Vagina (tissue), 2 donors: ENCODE measurements at places on chromosomes 4 and X.

GRCh38 chr4:180164799-180165198 is 2078.4 kb upstream of the TENM3 start:
- no peaks in the 10 kb centered on the region for H3K36me3 ChIP-seq
- no peaks in the 10 kb centered on the region for H3K4me1 ChIP-seq
- H3K4me3 ChIP-seq = no peak overlapping the region
- DNase-seq = no peak
- H3K27ac ChIP-seq = no peak overlapping the region

GRCh38 chrX:16914058-16914457 is 32.4 kb upstream of the REPS2 start:
- no peak for DNase-seq
- H3K27me3 ChIP-seq = no peaks in the 10 kb centered on the region
- no peaks in the 10 kb centered on the region for H3K36me3 ChIP-seq
- H3K4me3 ChIP-seq = no peak overlapping the region
- H3K27ac ChIP-seq = no peak overlapping the region

- no peaks in the 10 kb centered on the region for H3K36me3 ChIP-seq
- H3K4me3 ChIP-seq = no peak overlapping the region
- DNase-seq = no peak
- no peaks in the 10 kb centered on the region for H3K27me3 ChIP-seq
- no peak overlapping the region for H3K27ac ChIP-seq
- H3K4me1 ChIP-seq = no peaks in the 10 kb centered on the region
Observed at GRCh38 chrX:96424007-96424406, 260.6 kb upstream of the DIAPH2 start.

GRCh38 chrX:151806967-151807540 is 72.5 kb downstream of the CNGA2 start:
- no peaks in the 10 kb centered on the region for H3K4me1 ChIP-seq
- H3K27me3 ChIP-seq = no peaks in the 10 kb centered on the region
- H3K27ac ChIP-seq = no peak overlapping the region
- no peaks in the 10 kb centered on the region for H3K36me3 ChIP-seq
- H3K4me3 ChIP-seq = no peak overlapping the region
- DNase-seq = no peak

DNA sequence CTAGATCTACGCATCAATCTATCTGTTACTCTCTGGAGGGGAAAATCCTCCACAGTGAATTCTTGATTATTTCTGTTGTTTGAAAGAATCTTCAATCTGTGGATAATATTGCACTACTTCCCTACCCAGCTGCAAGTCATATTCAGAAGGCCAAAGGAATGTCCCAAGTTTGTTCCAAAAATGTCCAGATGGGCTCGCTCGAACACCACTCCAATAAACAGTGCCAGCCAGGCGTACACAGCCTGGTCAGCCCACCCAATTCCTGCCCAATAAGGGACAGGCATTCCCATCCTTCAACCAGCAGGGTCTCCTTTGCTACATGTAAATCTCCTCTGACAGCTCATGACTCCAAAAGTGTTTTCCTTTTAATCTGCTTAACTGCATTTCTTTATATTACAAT is 80.7 kb upstream of the GPM6B start:
- H3K27ac ChIP-seq = no peak overlapping the region
- no peaks in the 10 kb centered on the region for H3K36me3 ChIP-seq
- no peak overlapping the region for H3K4me3 ChIP-seq
- H3K27me3 ChIP-seq = no peaks in the 10 kb centered on the region

GRCh38 chr4:77074381-77074831 is 1.4 kb downstream of the CCNI start:
- H3K27me3 ChIP-seq = no peaks in the 10 kb centered on the region
- no peak for DNase-seq
- H3K4me1 ChIP-seq = peaks cover 53% of the 10 kb centered on the region
- H3K4me3 ChIP-seq = peak overlapping the region; percentile 98
- H3K27ac ChIP-seq = peak overlapping the region; percentile 100

DNA sequence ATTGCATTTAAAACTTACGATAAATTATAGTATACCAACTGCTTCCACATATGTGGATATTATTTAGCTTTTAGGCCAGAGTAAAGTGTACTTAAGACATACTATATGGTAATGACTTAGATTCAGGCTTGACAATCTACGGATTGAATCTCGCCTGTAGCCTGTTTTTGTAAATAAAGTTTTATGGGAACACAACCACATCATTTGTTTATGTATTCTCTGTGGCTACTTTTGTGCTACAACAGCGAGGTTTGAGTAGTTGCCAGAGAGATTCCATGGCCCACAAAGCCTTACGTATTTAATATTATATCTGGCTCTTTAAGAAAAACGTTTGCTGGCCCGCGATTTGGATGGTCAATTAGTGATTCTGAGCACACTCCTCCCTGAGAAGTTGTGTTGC is 37.6 kb downstream of the HHIP start:
- DNase-seq = no peak
- no peaks in the 10 kb centered on the region for H3K4me1 ChIP-seq
- H3K27me3 ChIP-seq = no peaks in the 10 kb centered on the region
- no peaks in the 10 kb centered on the region for H3K36me3 ChIP-seq
- H3K4me3 ChIP-seq = no peak overlapping the region
- no peak overlapping the region for H3K27ac ChIP-seq

DNA sequence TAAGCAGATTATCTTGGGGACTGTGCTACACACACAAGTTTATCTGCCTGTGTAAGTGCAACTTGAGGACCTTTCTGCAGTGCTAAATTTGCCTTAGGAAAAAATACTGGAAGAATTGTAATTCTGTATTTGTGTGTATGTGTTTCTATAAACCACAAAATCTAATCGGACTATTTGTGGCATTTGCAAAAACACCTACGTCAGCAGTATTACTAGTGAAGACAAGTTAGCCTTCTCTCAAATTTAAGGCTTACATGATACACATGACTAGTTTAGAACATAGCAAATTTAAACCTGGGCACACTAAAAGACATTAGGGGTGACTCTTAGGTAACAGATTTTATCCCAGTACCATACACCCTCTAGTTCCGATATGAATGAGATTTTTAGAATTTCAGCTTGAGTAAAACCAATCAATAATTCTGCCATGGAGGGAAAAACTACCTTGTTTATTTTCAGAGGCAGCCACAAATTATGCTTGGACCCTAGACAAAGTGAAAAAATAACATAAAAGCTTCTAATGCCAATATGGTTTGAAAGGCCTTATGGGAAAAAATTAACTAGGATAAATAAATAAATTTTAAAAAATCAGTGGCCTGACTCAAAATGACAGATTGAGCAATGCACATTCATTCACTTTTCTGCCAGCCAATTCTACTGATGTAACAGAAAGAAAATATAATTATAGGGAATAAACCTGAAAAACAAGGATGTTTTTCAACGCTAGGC is 176.4 kb downstream of the SNCA start:
- no peaks in the 10 kb centered on the region for H3K4me1 ChIP-seq
- DNase-seq = no peak
- H3K36me3 ChIP-seq = no peaks in the 10 kb centered on the region
- H3K27ac ChIP-seq = no peak overlapping the region
- H3K27me3 ChIP-seq = no peaks in the 10 kb centered on the region

- H3K36me3 ChIP-seq = no peaks in the 10 kb centered on the region
- H3K27me3 ChIP-seq = no peaks in the 10 kb centered on the region
- H3K4me3 ChIP-seq = no peak overlapping the region
- no peaks in the 10 kb centered on the region for H3K4me1 ChIP-seq
- H3K27ac ChIP-seq = no peak overlapping the region
- DNase-seq = no peak
Observed at GRCh38 chrX:72340626-72341025, 34.9 kb upstream of the CITED1 start.

DNA sequence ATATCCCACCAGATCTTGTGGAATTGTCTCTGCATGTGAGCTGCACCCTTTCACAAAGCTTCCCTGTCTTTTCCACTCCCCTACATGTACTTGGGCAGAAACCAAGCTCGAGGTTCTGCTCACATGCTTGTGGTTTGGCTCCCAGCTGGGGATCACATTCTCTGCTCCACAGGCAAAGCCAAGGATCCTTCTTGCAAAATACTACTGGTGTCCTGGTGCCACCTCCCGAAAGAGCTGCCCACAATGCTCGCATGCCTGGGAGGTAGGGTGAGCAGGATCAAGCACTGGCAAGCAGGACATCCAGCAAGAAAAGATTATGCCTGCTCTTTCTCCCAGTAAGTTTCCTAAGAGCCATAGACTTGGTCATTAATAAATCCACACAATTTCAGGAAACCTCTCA is 45.1 kb upstream of the PPARGC1A start:
- no peak overlapping the region for H3K4me3 ChIP-seq
- no peaks in the 10 kb centered on the region for H3K27me3 ChIP-seq

DNA sequence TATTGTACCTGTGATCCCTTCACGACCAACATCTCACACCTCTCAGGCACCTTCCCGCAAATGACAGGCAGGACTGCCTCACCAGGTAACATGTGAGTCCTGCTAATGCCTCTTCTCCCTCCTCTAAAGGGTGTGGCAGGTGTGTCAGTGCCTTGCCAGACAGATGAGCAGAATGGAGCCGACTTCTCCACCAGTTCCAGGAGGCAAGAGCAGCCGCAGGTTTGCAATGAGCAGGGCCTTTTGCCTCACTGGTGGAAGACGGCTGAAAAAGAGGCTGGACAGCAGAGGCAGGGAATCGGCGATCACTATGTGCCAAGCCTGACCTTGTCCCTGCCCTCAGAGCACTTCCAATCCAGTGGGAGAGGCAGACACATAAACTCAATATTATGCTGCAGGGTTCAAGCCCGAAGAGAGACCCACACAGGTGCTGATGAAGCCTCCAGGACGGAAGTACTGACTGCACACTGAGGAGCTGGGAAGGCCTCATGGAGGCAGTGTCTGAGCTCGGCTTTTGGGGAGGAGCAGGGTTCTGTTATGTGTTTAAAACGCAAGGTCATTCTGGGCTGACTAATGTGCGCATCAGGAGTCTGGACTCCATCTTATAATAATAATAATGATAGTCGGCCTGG is 57.9 kb downstream of the C4orf50 start:
- peaks cover 8% of the 10 kb centered on the region for H3K4me1 ChIP-seq
- H3K4me3 ChIP-seq = no peak overlapping the region
- H3K36me3 ChIP-seq = no peaks in the 10 kb centered on the region
- peak; percentile 64 for DNase-seq
- no peak overlapping the region for H3K27ac ChIP-seq

- peaks cover 18% of the 10 kb centered on the region for H3K4me1 ChIP-seq
- DNase-seq = no peak
- H3K4me3 ChIP-seq = no peak overlapping the region
- H3K27ac ChIP-seq = no peak overlapping the region
- H3K36me3 ChIP-seq = no peaks in the 10 kb centered on the region
Observed at GRCh38 chr4:41024556-41025491, 189.5 kb downstream of the APBB2 start.

- H3K4me3 ChIP-seq = no peak overlapping the region
- no peaks in the 10 kb centered on the region for H3K27me3 ChIP-seq
- H3K36me3 ChIP-seq = no peaks in the 10 kb centered on the region
- no peak for DNase-seq
- H3K27ac ChIP-seq = no peak overlapping the region
Observed at GRCh38 chrX:134715930-134716619, 57.8 kb upstream of the PLAC1 start.

GRCh38 chr4:25425361-25425760 is 48.3 kb downstream of the ANAPC4 start:
- H3K27me3 ChIP-seq = no peaks in the 10 kb centered on the region
- H3K36me3 ChIP-seq = no peaks in the 10 kb centered on the region
- H3K4me1 ChIP-seq = peaks cover 7% of the 10 kb centered on the region
- no peak for DNase-seq

GRCh38 chr4:86757468-86757867 is 91.7 kb downstream of the SLC10A6 start:
- H3K4me3 ChIP-seq = no peak overlapping the region
- no peaks in the 10 kb centered on the region for H3K4me1 ChIP-seq
- no peaks in the 10 kb centered on the region for H3K36me3 ChIP-seq
- no peaks in the 10 kb centered on the region for H3K27me3 ChIP-seq
- H3K27ac ChIP-seq = no peak overlapping the region

GRCh38 chr4:169050881-169051760 is 41.1 kb upstream of the CBR4 start:
- no peaks in the 10 kb centered on the region for H3K27me3 ChIP-seq
- DNase-seq = no peak
- H3K27ac ChIP-seq = peak overlapping the region; percentile 23
- H3K4me1 ChIP-seq = peaks cover 21% of the 10 kb centered on the region
- no peaks in the 10 kb centered on the region for H3K36me3 ChIP-seq
- H3K4me3 ChIP-seq = no peak overlapping the region

DNA sequence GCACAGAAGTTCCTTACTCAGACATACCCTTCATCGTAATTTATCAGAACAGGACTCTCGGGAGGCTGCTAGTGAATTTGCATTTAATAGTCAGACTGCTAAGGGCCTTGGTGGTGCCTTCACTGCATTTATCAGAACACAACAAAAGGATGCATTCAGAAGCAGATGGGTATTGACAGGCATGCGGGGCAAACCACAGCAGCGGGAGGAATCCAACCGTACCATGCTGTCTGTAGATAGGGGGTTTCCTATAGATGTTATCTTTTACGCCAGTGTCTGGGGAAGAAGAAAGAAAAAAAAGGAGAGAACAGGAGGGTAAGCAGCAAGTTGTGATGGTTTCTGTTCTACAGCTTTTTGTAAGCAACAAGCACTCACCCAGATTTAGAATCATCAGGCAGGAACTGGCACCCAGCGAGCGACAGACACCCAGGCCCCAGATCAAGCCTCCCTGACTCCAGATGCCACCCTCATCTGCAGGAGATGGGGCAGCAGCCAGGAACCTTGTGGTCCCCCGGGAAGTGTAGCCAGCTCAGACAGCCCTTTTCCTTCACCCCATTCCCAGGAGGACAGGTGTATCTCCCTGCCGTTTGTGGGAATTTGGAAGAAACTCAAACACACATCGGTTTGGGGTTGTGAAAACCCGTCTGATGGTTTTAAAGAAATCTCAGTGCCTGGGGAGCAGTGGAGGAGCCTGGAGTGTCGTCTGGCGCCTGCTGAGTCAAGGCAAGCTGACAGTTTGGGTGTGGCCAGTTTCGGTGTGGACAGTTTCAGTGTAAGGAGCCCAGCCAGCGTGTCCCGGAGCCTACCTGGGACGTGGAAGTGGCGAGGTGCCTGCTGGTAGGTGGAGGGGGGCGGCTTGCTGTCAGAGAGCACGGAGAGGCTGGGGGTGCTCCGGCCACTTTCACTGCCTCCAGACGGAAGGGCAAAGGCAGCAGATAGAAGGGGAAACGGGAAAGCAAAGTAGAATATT is 80.0 kb upstream of the AFAP1 start:
- H3K4me3 ChIP-seq = no peak overlapping the region
- no peaks in the 10 kb centered on the region for H3K4me1 ChIP-seq
- no peaks in the 10 kb centered on the region for H3K27me3 ChIP-seq
- no peaks in the 10 kb centered on the region for H3K36me3 ChIP-seq

GRCh38 chr4:94305466-94306225 is 37.0 kb downstream of the HPGDS start:
- H3K4me1 ChIP-seq = no peaks in the 10 kb centered on the region
- no peaks in the 10 kb centered on the region for H3K27me3 ChIP-seq
- no peak overlapping the region for H3K4me3 ChIP-seq
- no peak for DNase-seq

GRCh38 chr4:17884063-17884462 is 73.3 kb downstream of the NCAPG start:
- no peak for DNase-seq
- H3K4me3 ChIP-seq = no peak overlapping the region
- H3K36me3 ChIP-seq = no peaks in the 10 kb centered on the region
- no peak overlapping the region for H3K27ac ChIP-seq
- no peaks in the 10 kb centered on the region for H3K27me3 ChIP-seq
- no peaks in the 10 kb centered on the region for H3K4me1 ChIP-seq

- H3K36me3 ChIP-seq = no peaks in the 10 kb centered on the region
- no peaks in the 10 kb centered on the region for H3K27me3 ChIP-seq
- H3K4me3 ChIP-seq = no peak overlapping the region
- H3K27ac ChIP-seq = no peak overlapping the region
- DNase-seq = no peak
Observed at GRCh38 chrX:290476-291166, 9.4 kb downstream of the PLCXD1 start.
